Hepatocyte (in vitro differentiated cells): ENCODE measurements at places on chromosomes 12 and 14. TPM values are rescaled to one million over a fixed set of nuclear protein-coding genes. Genes with fewer than 3 reads are reported as not detected.

DNA sequence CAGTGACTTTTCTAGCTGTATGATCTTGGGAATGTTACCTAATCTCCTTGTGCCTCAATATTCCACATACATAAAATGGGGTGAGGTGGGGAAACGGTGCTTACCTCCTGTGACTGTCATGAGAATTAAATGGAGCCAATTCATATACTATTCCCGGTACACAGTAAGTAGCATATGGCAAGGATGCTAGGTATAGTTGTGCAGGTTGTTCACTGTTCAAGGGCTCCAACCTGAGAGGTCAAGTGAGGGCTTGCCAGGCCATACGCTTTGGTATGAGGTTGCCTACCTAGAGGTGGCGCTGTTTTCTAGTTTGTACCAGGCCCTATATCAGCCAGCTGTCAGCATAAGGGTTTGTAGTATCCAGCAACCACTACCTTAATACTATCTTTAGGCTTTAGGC lies 3.6 kb upstream of the BATF start:
- H3K4me1 ChIP-seq, result peaks cover 12% of the 10 kb centered on the region
- H3K27me3 ChIP-seq, result no peaks in the 10 kb centered on the region
- no peak overlapping the region for H3K4me3 ChIP-seq
- no peak for DNase-seq

GRCh38 chr14:89217891-89218290 lies 199.1 kb downstream of the FOXN3 start:
- no peak overlapping the region for H3K27ac ChIP-seq
- H3K4me1 ChIP-seq, result peaks cover 17% of the 10 kb centered on the region
- no peaks in the 10 kb centered on the region for H3K36me3 ChIP-seq
- no peak overlapping the region for H3K4me3 ChIP-seq

DNA sequence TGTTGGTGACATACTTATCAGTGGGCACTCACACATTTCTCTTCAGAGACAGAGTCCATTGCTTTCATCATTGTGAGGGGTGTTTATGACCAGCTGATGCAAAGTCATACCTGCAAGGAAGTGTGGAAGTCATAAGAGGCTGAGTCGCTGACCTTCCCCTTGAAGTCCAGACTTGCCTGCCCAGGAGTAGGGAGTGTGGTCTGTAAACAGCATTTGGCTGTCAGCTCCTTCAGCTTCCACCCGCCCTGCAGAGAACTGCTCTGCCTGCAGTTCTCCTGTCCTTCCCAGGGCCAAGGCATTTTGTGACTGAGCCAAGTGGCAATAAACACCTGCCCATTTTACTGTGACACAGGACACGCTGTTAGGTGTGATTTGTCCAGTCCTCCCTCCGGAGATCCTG lies 801.3 kb downstream of the BCL11B start:
- H3K36me3 ChIP-seq, result no peaks in the 10 kb centered on the region
- H3K4me1 ChIP-seq, result no peaks in the 10 kb centered on the region
- DNase-seq, result peak; percentile 63
- H3K4me3 ChIP-seq, result no peak overlapping the region
- no peaks in the 10 kb centered on the region for H3K27me3 ChIP-seq

DNA sequence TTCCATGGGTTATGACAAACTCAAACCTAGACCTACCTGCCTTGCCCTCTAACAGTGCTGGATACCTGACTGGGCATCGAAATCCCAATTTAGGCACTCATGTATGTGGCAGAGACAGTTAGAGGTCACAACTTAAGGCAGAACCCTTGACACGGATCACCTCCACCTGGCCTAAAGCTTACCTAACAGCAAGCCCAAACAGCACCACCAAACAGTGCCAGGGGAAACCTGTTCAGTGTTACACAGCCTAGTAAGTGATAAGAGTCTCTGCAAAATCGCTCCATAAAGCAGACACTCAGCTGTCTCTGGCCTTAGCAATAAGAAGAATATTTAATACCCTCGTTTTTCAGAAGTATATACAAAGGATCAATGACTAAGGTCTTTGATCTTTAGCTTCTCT lies 77.8 kb downstream of the SPPL3 start:
- no peaks in the 10 kb centered on the region for H3K27me3 ChIP-seq
- no peaks in the 10 kb centered on the region for H3K36me3 ChIP-seq
- H3K4me1 ChIP-seq, result peaks cover 17% of the 10 kb centered on the region
- no peak overlapping the region for H3K4me3 ChIP-seq
- no peak overlapping the region for H3K27ac ChIP-seq

- H3K4me1 ChIP-seq, result no peaks in the 10 kb centered on the region
- peak; percentile 35 for DNase-seq
- no peak overlapping the region for H3K27ac ChIP-seq
- no peaks in the 10 kb centered on the region for H3K27me3 ChIP-seq
- no peak overlapping the region for H3K4me3 ChIP-seq
Measured at GRCh38 chr14:77290705-77291104, 19.7 kb upstream of the NGB start.

DNA sequence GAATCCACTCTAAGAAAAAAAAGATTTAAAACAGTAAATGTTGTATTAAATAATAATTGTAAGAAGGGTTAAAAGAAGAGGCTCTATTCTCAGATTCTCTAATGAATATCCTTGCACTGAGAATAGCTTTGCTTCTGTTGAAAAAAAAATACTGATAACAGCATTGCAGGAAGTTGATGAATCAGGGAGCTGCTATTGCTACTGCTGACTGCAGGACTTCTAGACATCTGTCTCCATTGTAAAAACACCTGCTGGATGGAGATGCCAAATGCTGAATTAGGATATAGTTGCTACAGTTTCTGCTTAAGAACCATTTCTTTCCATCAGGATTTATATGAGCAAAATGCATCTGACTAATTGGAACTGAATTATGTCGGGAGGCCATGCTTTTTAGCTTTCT lies 50.3 kb upstream of the ANP32D start:
- H3K4me3 ChIP-seq, result no peak overlapping the region
- no peaks in the 10 kb centered on the region for H3K4me1 ChIP-seq
- no peak overlapping the region for H3K27ac ChIP-seq
- H3K36me3 ChIP-seq, result no peaks in the 10 kb centered on the region

DNA sequence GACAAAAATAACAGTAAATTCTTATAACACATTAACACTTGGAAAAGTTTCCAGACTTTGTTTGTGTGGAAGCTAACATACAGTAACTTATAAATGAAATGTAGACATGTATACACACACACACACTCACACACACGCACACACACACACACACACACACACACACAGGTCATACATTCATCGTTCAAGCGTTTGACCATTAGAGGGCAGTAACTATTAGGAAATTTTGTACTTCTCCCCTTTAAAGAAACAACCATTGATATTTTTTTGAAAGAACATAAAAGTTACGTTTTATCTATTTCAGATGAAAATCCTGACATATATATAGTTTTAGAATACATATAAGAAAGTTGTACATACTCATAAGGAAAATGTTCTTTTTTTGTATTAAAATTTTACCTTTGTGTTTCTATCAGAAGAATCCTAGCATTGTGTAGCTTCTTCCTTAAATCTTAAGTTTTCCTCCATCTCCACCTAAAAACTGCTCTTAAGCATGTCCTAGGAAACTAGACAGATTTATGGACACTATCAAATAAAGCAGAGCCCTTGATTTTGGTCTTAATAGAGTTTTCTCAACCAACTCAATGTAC lies 29.0 kb downstream of the PTPRQ start:
- no peaks in the 10 kb centered on the region for H3K27me3 ChIP-seq
- H3K4me3 ChIP-seq, result no peak overlapping the region
- no peaks in the 10 kb centered on the region for H3K36me3 ChIP-seq

DNA sequence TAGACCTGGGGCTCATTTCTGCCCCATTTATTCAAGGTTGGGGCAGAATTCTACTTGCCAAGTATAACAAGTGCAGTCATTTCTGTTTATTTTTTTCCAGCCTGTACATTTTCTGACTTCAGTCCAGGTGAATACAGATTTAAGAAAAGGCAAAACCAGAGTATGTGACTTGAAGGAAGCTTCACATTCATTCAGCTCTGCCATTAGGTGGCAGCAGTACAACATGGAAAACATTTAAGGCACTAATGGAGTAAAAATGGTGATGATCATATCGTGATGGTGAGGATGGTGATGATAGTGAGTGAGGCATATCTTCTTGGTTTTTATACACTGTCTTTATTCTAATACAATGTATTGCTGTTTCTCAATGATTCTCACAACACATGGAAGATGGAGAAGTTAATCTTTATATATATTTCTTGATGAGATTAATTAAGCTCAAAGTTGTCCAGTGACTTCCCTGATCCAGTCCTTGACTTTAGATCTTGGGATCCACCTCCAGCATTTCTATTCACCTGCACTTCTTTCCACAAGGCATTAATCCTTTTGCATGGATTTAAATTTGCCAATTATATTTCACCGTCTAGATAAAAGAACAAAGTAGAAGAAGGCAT lies 176.7 kb upstream of the SEL1L start:
- no peak overlapping the region for H3K4me3 ChIP-seq
- H3K27ac ChIP-seq, result peak overlapping the region; percentile 10
- no peaks in the 10 kb centered on the region for H3K27me3 ChIP-seq
- no peaks in the 10 kb centered on the region for H3K36me3 ChIP-seq
- peak; percentile 62 for DNase-seq

The LRP6 gene
- total RNA-seq, result 35.8 and 42.4 TPM in 2 replicates

The TAS2R19 gene
- total RNA-seq, result 4.4 and 7.4 TPM in 2 replicates

The CD69 gene
- 0.07 TPM in 1 of 2 replicates, not detected in the other for total RNA-seq

The PPP1R36 gene
- total RNA-seq, result 0.20 and 0.23 TPM in 2 replicates

The PRH2 gene
- not detected in 2 replicates for total RNA-seq

The CHPT1 gene
- 92.3 and 100 TPM in 2 replicates for total RNA-seq

The OTX2 gene
- total RNA-seq, result 0.53 TPM in 1 of 2 replicates, not detected in the other

The TSPAN11 gene
- total RNA-seq, result 7.5 and 9.6 TPM in 2 replicates

The LIN52 gene
- total RNA-seq, result 14.3 and 14.4 TPM in 2 replicates

The RNASE2 gene
- total RNA-seq, result 0.92 and 1.6 TPM in 2 replicates
